ENCODE measurements at places on chromosomes 3 and 15.

DNA sequence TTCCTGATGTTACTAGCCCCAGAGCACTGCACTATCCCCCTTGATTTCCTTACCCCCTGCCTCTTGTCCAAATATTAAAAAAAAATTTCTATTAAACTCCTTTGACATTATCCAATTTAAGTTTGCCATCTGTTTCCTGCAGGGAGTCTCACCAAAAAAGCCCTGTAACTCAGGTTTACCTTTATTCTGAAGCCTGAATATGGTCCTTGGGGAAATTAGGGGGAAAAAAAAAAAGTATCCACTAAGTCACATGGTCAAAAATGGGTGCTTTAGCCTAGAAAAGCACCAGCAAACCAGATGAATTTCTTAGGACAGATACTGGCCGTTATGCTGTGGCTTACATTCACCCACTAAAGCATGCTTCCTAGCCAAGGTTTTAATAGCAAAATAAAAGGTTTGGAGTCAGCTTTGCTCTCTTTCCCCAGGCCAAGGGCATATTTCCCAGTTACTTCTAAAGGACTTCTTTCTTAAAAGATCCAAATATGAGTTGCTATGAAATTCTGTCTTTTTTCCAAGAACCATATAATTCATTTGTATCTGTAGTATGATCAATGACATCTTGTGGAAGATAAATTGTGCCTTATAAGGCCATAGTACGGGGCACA is 394.9 kb downstream of the LSAMP start:
- DNase-seq: no peak

DNA sequence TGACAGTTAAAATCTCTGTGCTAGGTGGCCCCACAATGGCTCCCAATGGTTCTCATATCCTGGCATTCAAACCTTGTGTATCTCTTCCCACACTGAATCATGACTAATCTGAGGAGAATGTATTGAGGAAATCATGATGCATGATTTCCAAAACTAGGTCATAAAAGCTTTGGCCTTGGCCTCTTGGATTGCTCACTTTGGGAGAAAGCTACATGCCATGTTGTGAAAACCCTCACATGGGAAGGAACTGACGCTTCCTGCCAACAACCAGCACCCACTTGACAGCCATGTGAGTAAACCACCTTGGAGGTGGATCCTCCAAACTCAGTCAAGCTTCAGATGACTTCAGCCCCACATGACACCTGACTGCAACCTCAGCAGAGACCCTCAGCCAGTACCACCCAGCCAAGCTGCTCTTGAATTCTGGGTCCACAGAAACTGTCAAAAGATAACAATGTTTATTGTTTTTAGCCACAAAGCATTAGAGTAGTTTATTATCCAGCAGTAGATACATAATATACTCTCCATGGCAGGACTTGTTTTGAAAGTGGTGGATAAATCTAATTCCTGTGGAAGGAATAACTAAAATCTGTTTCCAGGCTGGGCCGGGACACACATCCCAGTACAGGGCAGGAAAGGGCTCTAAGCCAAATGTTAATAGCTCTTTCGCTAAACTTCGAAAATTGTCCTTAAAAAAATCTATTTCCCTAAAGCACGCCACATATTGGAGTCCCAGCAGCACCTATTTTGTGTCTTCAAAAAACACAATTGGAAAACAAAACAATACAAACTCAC is 1.0 kb upstream of the ZNF620 start:
- DNase-seq: no peak

DNA sequence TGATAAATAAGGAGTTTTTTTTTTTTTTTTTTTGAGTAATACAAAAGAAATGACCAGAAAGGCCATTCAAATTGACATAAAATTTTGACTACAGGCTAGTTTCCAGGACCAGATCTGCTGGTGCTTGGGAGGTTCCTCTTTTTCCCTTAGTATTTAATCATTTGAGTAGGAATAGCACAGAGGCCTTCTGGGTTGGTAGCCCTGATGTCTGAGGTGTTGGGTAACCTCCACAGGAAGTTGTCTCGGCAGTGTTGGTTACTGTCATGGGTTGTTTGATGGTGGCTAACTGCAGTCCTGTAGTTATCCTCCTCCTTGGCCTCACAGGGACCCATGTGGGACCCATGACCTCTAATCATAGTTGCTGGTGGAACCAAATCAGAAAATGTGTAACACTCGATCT is 91.1 kb downstream of the USP13 start:
- no peak for DNase-seq

- DNase-seq: no peak
These were observed 56.8 kb upstream of the INSYN1 start for GRCh38 chr15:73809728-73810501.

DNA sequence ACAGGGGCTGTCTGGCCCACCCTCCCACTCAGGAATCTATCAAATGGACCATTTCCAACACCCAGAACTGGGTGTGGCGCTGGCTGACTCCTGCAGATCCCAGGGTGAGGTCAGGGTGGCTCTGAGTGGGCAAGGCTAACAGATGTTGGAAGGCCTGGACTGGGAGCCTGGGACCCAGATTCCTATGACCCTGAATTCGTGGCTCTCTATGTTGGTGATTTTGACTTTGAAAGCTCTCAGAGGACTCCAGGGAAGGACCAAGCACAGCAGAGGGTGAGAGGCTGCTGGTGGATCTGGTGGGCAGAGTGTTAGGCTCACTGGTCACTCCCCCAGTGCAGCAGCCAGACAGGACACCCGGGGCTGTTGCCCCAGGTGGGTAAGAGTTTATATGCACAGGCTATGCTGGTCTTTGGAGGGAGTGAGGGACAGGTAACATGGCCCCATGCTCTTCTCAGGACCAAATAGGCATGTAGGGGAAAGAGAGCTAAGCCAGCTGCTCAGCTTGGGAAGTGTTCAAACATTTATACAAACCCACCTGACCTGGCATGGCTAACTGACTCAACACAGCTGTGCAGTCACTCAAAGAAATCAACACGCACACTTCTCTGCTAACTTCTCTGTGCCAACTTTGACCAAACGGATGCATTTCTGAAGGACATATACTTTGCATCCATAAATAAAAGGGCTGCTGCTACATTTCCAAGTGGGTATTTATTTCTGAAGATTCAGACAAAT is 62.6 kb upstream of the RAB6B start:
- DNase-seq: no peak

GRCh38 chr3:47888986-47889757 is 86.2 kb downstream of the DHX30 start:
- no peak for DNase-seq

- DNase-seq: no peak
These were observed 51.8 kb upstream of the SSR3 start for GRCh38 chr3:156606729-156607128.

GRCh38 chr3:12049675-12050074 is 45.5 kb downstream of the SYN2 start:
- DNase-seq: no peak

GRCh38 chr15:71364117-71364584 is 248.9 kb downstream of the THSD4 start:
- no peak for DNase-seq

- no peak for DNase-seq
These were observed 328.9 kb upstream of the TBL1XR1 start for GRCh38 chr3:177525987-177526712.

DNA sequence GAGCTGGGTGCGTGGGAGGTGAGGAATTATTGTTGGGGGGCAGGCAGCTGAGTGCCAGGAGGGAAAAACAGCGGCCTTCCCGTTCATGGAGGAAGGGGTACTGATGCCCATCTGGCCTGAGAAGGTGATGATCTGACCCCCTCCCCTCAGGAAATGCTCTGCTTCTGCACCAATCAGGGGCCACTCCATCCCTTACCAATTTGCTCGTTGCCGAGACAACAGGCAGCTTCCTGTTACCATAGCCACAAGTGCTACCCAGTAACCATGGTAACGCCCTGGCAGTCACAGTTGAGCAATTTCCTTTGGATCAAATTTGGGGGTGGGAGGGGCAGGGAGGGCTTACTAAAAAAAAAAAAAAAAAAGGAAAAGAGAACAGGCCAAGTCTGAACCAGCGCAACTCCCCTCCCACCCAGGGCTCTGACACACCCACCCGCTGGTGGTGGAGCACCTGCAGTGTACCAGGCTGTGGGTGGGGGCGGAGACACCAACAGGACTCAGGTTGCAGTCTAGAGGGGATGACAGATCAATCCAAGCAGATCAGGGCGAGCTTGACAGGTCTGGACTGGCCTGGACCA is 13.7 kb downstream of the CELF6 start:
- DNase-seq: no peak

DNA sequence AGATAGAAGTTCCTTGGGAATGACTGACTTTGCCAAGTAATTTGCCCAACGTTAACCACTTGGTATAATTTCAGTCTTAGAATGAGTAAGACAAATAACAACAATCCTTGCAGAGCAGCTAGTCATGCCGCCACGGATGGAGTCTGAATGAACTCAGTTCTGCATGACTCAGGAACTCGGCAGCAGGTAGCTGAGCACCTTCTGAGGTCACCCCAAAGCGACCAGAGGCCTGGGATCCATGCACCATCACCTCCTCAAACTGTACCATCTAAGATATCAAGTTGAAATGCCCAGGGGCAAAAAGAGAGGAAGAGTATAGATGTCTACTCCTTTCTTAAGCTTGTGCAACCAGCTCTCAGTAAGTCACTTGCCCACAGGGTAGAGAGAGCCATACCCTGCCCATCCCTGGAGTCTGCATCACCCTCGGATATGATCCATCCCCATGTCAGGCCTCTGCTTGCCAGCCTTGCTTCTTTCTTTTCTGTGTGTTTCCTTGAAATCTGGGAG is 8.5 kb upstream of the CDCP1 start:
- DNase-seq: no peak

DNA sequence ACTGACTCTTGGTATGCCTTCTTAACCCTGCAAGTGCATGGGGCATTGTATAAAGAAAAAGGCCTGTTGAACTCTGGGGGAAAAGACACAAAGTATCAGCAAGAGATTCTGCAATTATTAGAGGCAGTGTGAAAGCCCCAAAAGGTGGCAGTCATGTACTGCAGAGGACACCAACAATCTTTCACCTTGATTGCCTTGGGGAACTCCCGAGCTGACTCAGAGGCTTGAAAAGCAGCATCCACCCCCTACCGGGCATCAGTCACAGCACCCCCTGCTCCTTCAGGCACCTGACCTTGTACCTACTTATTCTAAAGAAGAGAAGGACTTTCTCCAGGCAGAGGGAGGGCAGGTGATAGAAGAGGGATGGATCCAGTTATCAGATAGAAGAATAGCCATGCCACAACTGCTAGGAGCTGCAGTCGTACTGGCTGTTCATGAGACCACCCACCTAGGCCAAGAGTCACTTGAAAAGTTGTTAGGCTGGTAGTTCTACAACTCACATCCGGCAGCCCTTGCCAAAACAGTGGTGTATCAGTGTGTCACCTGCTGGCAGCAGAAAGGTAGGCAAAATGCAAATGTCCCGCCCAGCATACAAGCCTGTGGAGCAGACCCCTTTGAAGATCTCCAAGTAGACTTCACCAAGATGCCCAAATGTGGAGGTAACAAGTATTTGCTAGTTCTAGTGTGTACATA is 241.6 kb upstream of the CNTN6 start:
- DNase-seq: no peak

- no peak for DNase-seq
These were observed 137.1 kb downstream of the ADAMTS9 start for GRCh38 chr3:64550745-64551144.

- no peak for DNase-seq
These were observed 13.9 kb upstream of the PRICKLE2 start for GRCh38 chr3:64238971-64239667.

- DNase-seq: no peak
These were observed 19.2 kb downstream of the EXOSC7 start for GRCh38 chr3:44995142-44995770.

DNA sequence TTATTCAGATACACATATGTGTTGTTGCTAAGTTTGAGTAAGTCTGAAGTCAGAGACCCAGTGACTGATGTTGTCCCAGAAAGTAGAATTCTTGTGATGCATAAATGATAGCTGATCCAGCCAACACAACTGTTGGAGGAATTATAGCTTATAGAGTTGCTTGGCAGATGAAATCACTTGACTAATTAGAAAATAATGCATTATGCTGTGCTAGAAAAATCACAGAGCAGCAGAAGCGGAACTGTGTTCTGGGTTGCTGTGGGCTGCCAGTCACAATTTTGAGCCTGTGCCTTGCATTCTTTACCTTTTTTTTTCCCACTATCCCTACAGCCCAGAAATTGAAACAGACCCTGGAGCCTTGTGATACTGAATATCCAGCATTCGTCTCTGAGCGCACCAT is 90.0 kb upstream of the LRTM1 start:
- no peak for DNase-seq

- no peak for DNase-seq
These were observed 120.0 kb upstream of the CTDSPL start for GRCh38 chr3:37741644-37742043.

- no peak for DNase-seq
These were observed 417.9 kb downstream of the MECOM start for GRCh38 chr3:169245631-169246030.

DNA sequence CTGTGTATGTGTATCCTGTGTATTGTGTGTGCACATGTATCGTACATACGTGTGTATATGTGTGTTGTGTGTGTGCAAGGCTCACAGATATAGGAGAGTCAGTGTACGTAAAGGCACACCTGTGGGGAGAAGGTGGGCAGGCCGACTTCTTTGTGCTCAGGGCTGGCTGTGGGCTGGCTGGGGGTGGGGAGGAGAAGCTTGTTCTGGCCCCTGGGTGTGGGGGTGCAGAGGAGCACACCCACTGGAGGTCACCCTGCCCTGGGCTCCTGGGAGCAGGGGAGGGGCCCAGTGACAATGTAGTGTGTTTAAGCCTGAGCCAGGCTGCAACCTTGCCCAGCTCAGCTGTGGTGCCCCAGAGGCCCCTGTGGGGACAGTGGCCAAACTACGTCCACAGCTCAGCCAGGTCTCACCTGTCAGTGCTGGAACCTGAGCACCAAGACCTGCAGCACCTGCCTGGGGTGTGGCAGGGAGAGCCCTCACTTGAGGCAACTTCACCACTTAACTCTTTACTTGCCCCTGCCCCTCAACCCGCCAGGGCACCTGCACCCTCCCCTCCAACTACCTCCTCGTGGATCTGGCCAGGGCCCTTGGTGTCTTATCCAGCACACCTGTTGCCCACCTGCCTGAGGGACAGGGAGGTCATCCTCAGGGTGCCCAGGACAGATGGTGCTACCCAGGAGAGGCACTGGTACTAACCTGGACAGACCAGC is 2.6 kb upstream of the HHATL start:
- DNase-seq: no peak

DNA sequence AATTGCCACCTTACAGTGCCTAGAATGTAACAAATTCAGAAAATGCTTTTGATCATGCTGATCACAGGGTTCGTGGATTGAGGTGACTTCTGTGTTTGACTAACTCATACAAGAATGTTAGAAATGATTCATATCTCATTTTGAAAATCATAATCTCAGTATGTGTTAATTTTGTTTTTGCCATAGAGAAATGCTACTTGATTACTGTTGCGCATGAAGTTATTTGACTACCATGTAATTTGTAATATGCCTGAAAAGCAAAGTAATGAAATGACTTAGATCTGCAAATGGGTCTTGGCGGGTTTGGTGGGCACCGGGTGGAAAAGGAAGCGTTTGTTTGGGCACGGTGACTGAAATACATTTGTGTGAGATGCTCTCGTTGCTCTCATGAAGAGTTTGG is 173.6 kb upstream of the BHLHE40 start:
- no peak for DNase-seq
